Daoy (cell line): ENCODE measurements at places on chromosomes 4 and X.

DNA sequence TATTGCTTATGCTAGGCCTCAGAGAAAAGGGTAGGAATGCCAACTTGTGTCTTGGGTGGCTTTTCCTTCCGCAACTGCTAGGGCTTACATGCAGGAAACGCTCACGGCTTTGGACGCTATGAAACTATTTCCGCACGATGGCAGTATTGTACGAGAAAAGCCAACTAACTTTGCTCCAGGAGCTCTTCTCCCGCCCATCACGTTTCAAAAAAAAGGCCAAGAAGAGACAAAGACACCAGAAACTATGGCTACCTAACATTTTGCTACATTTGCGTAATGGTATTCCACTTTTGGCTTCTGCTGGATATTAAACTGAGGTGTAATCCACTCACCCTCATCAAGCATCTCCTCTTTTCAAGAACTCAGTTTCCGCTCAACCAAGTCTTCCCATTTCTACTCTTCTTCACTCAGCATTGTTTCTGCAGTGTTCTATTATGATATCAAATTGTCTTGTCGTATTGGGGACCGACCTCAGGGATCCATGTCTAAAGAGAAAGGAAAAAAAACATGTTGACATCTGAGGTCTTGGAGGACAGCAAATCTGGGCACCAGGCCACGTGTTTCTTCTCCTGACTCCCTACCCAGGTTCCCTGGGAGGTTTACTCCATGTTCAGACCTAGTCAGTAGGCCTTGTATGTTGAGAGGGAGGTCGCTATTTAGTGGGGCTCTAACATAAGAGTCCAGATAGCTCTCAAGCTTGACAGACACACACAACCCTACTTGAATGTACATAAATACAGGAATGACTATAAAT lies 239.4 kb upstream of the STK26 start:
- DNase-seq = no peak

- no peak for DNase-seq
These were observed 24.7 kb upstream of the LRAT start for GRCh38 chr4:154719087-154719486.

DNA sequence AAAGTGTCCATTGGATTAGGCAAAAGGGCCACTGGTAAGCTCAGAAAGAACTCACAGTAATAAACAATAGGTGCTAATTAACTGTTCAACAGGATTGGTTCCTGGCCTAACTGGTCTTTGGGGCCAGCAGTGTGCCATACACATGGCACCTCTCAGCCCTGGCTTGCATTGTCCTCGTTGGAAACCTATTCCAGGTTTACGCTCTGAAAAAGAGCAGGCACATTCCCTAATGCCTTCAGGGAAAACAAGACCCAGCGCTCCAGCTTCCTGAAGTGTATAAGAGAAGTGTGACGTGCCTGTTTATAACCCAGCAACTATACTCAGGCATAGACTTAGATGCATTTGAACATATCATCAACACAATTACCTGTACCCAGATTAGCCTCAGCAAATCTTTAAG lies 51.9 kb upstream of the RBM47 start:
- DNase-seq = no peak

GRCh38 chr4:92421920-92422319 lies 118.2 kb downstream of the GRID2 start:
- no peak for DNase-seq

- no peak for DNase-seq
These were observed 143.8 kb upstream of the VCX2 start for GRCh38 chrX:8314881-8315280.

- DNase-seq = no peak
These were observed 20.6 kb upstream of the BBS12 start for GRCh38 chr4:122711919-122712318.

- peak; percentile 17 for DNase-seq
These were observed 230.4 kb downstream of the CRLF2 start for GRCh38 chrX:981791-982626.

GRCh38 chr4:186946682-186947294 lies 223.1 kb upstream of the FAT1 start:
- peak; percentile 36 for DNase-seq

GRCh38 chr4:184807797-184808712 lies 17.7 kb downstream of the ACSL1 start:
- peak; percentile 49 for DNase-seq

- DNase-seq = peak; percentile 0
These were observed 114.8 kb upstream of the NEIL3 start for GRCh38 chr4:177194906-177195305.

DNA sequence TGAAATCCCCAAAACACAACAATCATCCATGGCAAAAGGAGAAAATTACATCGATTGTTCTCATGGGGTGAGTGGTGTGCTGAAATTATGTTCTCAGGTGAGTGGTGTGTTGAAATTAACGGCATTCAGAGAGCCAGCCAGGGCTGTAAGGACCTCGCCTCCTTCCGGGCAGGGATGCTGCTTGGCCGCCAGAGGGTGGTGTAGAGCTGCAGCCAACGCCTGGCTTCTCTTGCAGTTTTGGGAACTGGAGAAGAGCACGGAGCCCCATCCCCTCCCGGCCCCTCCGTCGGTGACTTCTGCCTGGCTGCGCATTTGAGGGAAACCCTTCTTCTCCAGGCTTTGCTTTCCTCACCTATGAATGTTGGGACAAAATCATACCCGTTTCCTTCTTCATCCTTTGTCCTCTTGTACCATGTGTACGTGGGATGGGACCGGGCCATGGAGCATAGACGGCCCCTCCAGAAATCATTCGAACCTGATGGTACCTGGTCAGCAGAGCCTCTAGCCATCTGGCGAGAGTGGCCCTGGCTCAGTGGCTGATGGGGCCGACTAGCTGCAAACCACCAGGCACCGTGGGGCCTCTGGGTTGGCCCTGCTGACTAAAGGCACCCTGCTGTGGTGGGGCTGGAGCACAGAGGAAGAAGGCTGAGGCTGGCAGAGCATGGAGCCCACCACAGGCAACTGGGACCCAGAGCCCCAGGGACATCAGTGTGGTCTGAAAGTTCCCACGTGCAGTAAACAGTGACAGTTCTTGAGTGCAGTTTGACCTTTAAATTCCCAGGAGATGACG lies 28.4 kb downstream of the TRMT44 start:
- peak; percentile 73 for DNase-seq

- no peak for DNase-seq
These were observed 166.6 kb downstream of the LHFPL1 start for GRCh38 chrX:112513154-112513553.

DNA sequence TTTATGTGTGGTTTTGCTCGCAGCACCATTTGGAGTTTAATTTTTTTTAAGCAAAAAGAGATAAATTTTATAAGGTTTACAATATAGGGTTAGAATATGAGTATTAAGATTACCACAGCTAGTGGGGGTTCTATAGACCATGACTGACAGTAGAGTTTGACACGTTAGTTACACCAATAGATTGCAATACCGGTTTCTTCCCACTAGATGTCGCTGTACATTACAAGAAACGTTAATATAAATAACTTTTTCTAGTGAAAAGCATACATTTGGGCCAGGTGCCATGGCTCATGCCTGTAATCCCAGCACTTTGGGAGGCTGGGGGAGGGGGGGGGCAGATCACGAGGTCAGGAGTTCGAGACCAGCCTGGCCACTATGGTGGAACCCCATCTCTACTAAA lies 433.6 kb downstream of the MAGEB5 start:
- DNase-seq = no peak

DNA sequence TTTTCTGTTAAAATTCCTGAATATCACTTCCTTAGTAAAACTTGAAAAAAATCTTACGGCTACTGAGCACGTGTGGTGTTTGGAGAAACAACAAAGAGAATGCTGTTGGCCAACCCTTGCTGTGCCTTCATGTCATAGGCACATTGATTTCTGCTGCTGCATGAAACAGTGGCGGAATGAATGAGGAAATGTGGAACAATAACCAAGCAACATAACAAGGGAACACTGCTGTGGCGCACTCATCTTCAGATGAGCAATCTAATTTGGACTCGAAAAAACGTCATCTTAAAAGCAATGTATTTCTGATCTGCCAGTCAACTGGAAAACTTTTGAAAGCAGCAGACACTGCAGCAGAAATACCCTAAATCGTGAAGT lies 51.4 kb downstream of the PROM1 start:
- no peak for DNase-seq

DNA sequence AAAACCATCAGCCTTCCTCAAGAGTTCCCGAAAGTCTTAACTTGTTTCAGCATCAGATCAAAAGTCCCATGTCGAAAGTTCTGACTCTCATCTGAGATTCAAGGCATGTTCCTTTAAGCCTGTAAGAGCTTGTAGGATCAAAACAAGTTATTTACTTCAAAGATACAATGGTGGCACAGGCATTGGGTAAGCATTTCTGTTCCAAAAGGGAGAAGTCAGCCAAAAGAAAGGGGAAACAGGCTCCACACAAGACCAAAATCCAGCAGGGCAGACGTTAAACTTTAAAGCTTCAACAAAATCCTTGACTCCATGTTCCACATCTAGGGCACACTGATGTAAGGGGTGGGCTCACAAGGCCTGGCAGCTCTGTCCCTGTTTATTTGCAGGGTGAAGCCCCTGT lies 91.7 kb downstream of the FHDC1 start:
- DNase-seq = no peak

DNA sequence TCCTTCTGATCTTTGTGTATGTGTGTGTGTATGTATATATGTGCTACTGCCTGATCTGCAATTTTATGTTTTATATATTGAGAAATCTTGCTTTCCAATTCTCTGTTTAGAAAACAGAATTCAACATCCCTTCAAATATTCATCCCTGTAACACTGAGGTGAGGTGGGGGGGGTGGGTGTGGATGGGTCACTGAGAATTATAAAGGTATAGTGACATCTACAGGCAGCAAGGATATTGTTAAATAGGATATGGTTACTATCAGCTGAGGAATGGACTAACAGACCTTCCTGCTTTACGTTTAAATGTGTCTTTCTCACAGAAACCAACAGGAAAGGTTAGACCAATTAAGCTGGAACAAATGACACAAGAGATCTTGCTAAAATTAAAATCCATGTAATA lies 19.0 kb upstream of the MAGEB2 start:
- DNase-seq = no peak

- no peak for DNase-seq
These were observed 111.5 kb downstream of the POLA1 start for GRCh38 chrX:24805201-24805600.

GRCh38 chr4:74092957-74093356 lies 6.0 kb downstream of the CXCL2 start:
- DNase-seq = no peak

DNA sequence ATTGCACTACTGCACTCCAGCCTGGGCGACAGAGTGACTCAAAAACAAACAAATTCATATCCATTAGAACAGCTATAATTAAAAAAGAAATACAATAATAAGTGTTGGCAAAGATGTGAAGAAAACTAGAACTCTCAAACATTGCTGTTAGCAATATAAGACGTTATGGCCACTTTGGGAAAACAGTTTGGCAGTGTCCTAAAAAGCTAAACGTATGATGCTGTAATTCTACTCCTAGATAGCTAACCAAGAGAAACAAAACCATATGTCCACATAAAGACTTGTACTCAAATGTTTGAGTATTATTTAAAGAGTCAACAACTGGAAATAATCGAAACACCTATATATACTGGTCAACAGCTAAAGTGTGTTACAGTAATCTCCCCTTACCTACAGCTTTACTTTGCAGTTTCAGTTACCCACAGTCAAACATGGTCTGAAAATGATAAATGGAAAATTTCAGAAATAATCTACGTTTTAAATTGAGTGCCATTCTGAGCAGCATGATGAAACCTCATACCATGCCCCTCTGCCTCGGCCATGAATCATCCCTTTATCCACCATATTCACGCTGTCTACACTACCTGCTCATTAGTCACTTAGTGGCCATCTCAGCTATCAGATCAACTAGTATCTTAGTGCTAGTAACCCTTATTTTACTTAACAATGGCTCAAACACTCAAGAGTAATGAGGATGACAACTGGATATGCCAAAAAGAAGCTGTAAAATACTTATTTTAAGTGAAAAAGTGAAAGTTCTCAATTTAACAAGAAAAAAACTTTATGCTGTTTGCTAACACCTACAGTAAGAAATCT lies 4.9 kb downstream of the ELF2 start:
- peak; percentile 57 for DNase-seq

- DNase-seq = no peak
These were observed 155.5 kb downstream of the RAB28 start for GRCh38 chr4:13328591-13328990.

GRCh38 chrX:47854474-47854873 lies 17.8 kb downstream of the ZNF81 start:
- no peak for DNase-seq

- DNase-seq = no peak
These were observed 35.3 kb downstream of the CD99L2 start for GRCh38 chrX:150863191-150863590.

- peak; percentile 8 for DNase-seq
These were observed 58.9 kb downstream of the TLR10 start for GRCh38 chr4:38723726-38724474.

DNA sequence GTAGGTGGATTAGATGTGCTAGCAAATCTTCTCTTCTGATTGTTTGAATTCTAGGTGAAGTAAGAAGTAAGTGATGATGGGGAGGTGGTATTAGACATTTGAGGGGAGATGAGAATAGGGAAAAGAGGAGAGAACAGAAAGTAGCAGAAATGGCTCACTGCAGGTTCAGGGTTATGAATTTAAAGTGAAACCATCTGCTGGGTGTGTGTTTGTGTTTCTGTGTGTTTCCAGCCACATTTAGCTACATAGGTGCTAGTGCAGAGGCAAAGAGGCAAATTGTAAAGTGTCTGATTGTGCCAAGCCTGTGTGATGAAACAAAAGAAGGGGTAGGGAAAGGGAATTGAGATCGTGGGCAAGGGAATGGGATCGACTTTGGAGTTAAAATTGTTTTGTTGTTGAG lies 50.6 kb downstream of the ZFX start:
- no peak for DNase-seq

DNA sequence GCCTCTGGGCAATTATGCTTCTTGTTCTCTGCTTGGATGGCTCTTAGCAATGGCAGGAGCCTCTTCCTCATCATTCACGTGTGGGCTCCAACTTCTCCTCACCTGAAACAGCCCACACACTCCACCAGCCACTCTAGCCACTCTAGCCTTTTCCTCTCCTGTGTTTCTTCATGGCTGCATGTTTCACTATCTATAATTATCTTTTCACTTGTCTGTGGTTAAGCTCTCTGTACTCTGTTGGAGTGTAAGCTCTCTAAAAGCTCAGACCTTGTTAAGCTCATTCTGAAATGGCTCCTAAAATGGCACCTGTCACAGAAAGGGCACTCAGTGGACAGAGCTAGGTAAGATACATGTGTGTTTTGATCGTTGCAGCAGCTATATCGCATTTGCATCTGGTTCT lies 80.0 kb downstream of the SH3KBP1 start:
- DNase-seq = no peak

DNA sequence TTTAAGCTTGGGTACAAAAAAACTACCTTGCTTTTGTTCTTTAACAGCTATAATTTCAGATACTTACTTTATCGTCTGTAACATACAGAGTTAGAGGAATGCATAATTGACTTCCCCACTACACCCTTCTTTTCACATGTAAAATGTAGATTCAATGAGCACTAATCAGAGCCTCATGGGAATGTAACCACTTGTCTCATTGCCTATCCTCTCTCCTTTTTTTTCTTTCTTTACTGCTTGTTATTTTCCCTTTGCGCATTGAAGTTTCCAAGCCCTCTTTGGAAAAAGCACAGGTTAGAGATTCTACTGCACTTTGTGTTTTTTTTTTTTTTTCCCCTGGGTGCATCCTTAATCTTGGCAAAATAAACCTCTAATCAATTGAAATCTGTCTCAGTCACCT lies 965.1 kb upstream of the PABPC4L start:
- DNase-seq = no peak
